Ovary (tissue), 10 donors: ENCODE measurements at places on chromosomes 4 and X. TPM values are rescaled to one million over a fixed set of nuclear protein-coding genes. Genes with fewer than 3 reads are reported as not detected.

- H3K27me3 ChIP-seq, result no peaks in the 10 kb centered on the region
- no peaks in the 10 kb centered on the region for H3K36me3 ChIP-seq
- no peaks in the 10 kb centered on the region for H3K4me1 ChIP-seq
- DNase-seq, result no peak
- no peak overlapping the region for H3K27ac ChIP-seq
These were observed 279.9 kb downstream of the ASMT start for GRCh38 chrX:1894740-1895139.

- no peak for DNase-seq
- no peak overlapping the region for H3K27ac ChIP-seq
- no peaks in the 10 kb centered on the region for H3K36me3 ChIP-seq
- no peaks in the 10 kb centered on the region for H3K27me3 ChIP-seq
- peak overlapping the region; percentile 50 for H3K4me3 ChIP-seq
These were observed 420 bp downstream of the CC2D2A start for GRCh38 chr4:15470128-15470475.

DNA sequence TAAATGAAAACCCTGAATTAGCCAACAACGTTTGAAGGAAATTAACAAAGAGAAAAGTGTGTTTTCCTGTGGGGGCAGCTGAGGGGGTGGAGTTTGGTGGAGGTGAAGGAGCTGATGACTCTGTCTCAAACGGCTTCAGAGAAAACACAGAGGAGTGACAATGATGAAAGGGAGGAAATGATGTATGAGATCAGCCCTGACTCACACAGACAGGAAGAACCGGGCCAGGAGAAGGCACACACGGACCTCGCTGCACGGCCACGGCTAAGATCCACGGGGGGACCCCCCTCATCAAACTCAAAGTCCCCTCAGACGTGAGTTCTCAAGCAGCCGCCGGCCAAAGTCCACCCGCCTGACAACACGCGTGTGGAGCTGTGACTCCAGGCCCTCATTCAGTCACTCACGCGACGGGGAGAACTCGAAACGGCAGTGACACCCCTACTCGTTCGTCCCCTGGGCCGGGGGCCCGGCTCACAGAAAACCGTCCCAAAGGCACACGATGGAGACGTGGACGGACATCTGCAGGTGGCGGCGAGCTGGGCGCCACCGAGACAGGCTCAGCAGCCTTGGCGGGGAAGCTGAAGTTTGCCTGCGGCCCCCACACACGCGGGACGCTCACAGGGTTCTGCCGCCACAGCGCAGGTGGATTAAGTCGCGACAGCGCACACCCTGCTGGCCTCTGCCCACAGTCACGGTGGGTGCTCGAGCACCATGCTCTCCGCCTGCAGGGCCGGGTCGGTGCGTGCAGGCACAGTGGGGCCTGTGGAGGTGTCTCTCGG lies 28.8 kb downstream of the PPP2R3B start:
- no peak overlapping the region for H3K27ac ChIP-seq
- H3K36me3 ChIP-seq, result peaks cover 4% of the 10 kb centered on the region
- H3K27me3 ChIP-seq, result no peaks in the 10 kb centered on the region
- no peak for DNase-seq
- H3K4me3 ChIP-seq, result no peak overlapping the region
- no peaks in the 10 kb centered on the region for H3K4me1 ChIP-seq

DNA sequence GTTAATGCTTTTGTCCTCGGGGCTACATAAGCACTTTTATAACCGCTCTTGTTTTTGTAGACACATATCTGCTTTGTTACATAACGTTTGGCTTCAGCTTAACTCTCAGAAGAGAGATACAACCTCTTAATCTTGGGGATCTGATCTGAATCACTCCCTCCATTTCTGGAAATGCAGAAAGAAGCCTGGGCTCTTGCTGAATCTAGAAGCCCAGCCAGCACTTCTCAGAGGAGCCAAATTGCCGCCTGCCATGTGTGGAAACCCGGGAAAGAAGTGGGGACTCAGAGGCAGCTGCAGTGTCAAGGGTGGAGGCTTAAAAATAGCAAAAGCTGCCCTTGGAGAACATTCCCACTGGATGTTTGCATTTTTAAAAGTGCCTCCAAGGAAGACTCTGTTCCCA lies 69.3 kb upstream of the LDB2 start:
- no peak overlapping the region for H3K4me3 ChIP-seq
- peak; percentile 20 for DNase-seq
- no peak overlapping the region for H3K27ac ChIP-seq

Gene PCSK1N
- 2.3 TPM for total RNA-seq

- no peak for DNase-seq
- H3K36me3 ChIP-seq, result no peaks in the 10 kb centered on the region
- H3K27ac ChIP-seq, result no peak overlapping the region
- H3K4me3 ChIP-seq, result no peak overlapping the region
- no peaks in the 10 kb centered on the region for H3K27me3 ChIP-seq
- H3K4me1 ChIP-seq, result no peaks in the 10 kb centered on the region
These were observed 84.7 kb downstream of the PPA2 start for GRCh38 chr4:105389167-105389566.
